Epithelial cell of umbilical artery (primary cell): ENCODE measurements at places on chromosomes 6 and 20. TPM values are rescaled to one million over a fixed set of nuclear protein-coding genes. Genes with fewer than 3 reads are reported as not detected.

Gene BTNL2
- not detected in 2 replicates for total RNA-seq

Gene BPIFB4
- not detected in 2 replicates for total RNA-seq

Gene MYCT1
- total RNA-seq: 127 and 133 TPM in 2 replicates

Gene CALHM5
- total RNA-seq: 9.1 and 11.4 TPM in 2 replicates

Gene RAB22A
- 8.4 and 11.7 TPM in 2 replicates for total RNA-seq

Gene SULF2
- total RNA-seq: 9.0 and 20.1 TPM in 2 replicates

Gene PBOV1
- not detected in 2 replicates for total RNA-seq

Gene DUSP15
- total RNA-seq: not detected in 2 replicates

Gene SNAP91
- not detected in 2 replicates for total RNA-seq

Gene SPTLC3
- under 0.01 and 2.9 TPM in 2 replicates for total RNA-seq

Gene PAK5
- not detected in 2 replicates for total RNA-seq

Gene ZNF322
- total RNA-seq: 12.3 and 20.5 TPM in 2 replicates

Gene TUBE1
- total RNA-seq: 14.3 and 37.4 TPM in 2 replicates

Gene CRISP3
- total RNA-seq: not detected in 2 replicates

Gene NRSN2
- 8.8 and 29.2 TPM in 2 replicates for total RNA-seq

Gene LZTS3
- 1.4 and 2.3 TPM in 2 replicates for total RNA-seq

Gene ADGRB3
- under 0.01 TPM in 2 replicates for total RNA-seq

Gene MTFR2
- total RNA-seq: 3.6 and 4.1 TPM in 2 replicates

Gene HLA-DQA1
- not detected in 2 replicates for total RNA-seq

Gene TXLNB
- under 0.01 and 0.15 TPM in 2 replicates for total RNA-seq

Gene CPNE5
- 4.6 and 5.8 TPM in 2 replicates for total RNA-seq

Gene ULBP1
- total RNA-seq: under 0.01 and 0.46 TPM in 2 replicates

Gene RTN4IP1
- 6.5 and 7.4 TPM in 2 replicates for total RNA-seq

Gene OXT
- not detected in 2 replicates for total RNA-seq

Gene COL21A1
- 0.65 and 1.8 TPM in 2 replicates for total RNA-seq

Gene SIRPD
- not detected in 2 replicates for total RNA-seq

Gene ZSCAN9
- 14.6 and 17.9 TPM in 2 replicates for total RNA-seq

Gene OR2J3
- total RNA-seq: not detected in 2 replicates
